ENCODE measurements at places on chromosomes 16 and 17.

GRCh38 chr17:72970246-72970645 is 122.2 kb downstream of the SLC39A11 start:
- no peak for DNase-seq

DNA sequence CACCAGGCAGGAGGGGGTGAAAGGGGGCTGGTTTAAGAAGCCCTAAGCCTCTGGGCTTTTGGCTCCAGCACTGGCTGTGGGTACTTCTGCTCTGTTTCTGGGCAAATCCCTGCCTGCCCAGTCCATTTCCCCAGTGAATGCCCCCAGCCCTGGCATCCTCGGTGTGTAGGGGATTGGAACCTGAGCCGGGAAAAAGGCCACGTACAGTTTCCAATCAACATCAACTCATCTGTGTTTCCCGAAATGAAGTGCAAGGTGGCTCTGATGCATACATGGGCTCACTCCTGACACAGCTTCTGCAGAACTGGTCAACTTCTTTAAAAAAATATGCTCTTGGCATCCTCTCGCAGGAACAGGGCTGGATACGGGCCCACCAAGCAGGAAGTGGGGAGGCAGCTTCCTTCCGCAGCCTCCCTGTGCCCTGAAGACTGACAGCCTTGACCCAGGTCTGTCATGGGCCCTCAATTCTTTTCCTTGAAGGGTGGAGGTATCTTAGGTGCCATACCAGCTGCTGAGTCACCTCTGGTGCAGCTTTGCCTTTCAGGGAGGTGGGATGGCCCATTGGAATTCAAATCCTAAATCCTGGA is 73.3 kb downstream of the N4BP1 start:
- no peak for DNase-seq

DNA sequence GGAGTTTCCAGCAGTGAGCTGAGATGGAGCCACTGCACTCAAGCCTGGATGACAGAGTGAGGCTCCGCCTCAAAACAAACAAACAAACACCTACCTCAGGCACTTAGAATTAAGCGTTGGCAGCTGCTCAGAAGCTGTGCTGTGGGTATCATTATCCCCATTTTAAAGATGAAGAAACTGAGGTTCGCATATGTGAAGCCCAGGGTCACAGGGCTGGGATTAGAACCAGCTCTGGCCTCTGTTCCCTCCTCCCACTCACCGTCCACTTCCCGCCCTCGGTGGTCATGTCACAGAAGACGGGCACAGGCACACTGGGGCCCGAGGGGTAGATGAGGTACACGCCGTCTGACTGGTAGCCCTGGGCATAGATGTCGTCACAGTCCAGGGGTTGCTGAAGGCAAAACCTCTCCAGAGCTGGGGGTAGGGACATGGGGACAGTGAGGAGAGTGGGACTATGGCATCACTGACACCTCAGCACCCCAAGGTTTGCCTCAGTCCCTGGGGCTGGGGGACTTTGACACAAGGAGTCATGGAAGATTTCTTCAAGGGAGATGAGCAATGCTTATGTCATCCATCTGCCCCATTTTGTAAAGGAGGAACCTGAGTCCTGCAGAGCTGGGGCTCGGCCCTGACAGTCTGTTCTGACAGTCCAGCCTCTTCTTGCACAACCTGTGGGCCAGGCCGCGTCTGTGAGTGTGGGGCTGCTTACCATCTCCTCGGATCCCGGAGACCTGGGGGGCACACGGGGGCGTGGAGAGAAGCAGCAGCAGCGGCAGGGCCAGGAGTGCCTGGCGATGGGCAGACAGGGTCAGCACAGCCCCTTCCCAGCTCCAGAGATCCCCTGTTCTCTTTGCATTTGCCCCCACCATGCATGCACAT is 700 bp downstream of the MFAP4 start:
- DNase-seq: no peak

DNA sequence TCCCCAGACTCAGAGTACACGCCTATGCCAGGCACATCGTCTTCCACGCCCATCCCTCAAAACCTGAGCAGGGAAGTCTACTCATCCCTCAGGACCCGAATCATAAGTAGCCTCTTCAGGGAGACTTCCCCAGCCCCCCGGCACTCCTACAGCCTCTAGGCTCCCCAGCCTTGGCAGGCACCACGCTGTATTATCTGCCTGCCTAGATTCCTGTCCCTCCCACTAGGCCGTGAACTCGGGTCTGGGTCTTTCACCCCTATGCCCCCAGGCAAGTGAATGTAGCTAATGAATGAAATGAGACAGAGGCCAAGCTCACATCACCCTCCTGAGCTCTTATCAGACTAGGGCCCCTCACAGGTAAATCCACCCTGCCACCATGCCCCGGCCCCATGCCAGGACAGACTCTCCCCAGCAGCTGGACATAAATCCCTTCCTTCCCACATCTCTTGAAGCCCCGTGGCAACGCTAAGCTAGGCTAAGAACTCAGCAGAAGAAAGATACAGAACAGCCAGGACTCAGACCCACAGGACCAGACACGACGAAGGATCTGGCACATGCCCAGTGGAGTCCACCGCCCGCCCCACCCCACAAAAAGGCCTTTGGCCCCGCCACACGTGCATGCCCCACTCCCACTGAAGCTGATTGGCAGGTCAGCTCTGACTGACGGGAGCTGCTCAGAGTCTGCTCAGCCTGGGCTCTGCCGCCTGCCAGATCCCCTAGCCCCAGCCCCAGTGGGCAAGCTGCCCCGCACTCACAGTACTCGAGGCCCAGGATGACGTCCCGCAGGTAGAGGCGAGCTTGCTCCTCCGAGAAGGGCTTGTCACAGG is 13.0 kb downstream of the CAMKK1 start:
- no peak for DNase-seq

DNA sequence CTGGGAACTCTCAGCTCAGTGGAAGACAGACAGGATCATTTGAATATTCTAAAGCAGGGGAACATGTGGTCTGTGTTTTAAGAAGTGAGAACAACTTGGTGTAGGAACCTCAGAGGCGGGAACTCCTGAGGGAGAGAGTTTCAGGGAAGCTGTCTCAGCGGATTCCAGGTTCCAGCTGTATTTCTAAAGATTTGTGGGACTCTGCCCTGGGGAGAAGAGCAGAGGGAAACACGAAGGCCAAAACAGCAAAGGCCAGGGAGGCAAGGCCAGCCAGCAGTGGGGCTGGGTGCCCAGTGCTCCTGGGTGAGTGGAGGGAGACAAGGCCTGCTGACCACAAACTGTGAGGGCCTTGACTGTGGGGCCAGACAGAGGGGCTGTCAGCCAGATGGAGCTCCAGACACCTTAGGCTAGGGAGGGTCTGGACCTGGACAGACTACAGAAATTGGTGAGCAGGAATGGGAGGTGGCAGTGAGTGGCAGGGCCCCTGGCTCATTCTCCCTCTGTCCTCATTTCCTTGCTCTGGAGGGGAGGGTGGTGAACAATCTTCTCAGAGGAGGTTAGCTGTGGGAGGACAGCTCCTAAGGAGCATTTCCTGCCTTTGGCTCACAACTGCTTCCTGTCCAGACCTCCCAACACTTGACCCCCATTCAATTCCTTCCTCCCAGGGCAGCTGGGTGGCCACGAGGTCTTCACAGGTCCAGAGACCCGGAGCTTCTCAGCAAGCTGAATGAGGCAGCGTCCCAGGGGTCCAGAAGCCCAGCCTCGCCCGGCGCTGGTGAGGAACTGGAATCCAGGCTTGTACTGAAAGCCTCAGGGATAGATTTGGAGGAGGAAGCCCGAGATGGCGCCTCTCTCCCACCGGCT is 21.0 kb upstream of the FZD2 start:
- DNase-seq: no peak

GRCh38 chr16:84600343-84601229 is 17.3 kb downstream of the COTL1 start:
- no peak for DNase-seq

GRCh38 chr16:50621452-50621792 is 59.7 kb downstream of the SNX20 start:
- no peak for DNase-seq

GRCh38 chr17:76384987-76385891 is 830 bp downstream of the SPHK1 start:
- DNase-seq: no peak

DNA sequence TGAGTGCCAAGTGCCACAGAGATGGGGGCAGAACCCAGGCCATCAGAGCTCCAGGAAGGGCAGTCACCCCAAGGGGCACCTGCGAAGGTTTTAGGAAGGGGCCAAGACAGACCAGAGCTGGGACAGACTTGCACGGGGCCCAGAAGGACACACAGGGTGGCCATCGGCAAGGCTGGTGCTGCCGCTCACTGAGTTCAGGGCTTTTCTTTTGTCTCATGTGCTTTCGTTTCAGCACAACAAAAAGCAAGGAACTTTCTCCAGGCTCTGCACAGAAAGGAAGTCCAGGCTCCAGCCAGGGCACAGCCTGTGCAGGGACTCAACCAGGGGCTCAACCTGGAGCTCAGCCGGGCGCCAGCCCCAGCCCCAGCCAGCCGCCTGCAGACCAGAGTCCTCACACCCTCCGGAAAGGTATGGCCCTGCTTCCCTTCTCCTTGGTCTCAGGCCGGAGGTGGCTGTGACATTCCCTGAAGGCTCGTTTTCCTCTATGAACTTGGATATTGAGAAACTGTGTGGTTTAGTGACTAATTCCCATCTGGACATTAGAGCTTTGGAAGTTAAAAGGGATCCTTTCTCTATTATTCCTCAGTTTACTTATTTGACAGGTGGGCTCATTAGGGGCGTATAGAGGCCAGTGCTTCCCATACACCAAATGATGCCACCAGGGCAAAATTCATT is 37.9 kb downstream of the ELAC2 start:
- no peak for DNase-seq

DNA sequence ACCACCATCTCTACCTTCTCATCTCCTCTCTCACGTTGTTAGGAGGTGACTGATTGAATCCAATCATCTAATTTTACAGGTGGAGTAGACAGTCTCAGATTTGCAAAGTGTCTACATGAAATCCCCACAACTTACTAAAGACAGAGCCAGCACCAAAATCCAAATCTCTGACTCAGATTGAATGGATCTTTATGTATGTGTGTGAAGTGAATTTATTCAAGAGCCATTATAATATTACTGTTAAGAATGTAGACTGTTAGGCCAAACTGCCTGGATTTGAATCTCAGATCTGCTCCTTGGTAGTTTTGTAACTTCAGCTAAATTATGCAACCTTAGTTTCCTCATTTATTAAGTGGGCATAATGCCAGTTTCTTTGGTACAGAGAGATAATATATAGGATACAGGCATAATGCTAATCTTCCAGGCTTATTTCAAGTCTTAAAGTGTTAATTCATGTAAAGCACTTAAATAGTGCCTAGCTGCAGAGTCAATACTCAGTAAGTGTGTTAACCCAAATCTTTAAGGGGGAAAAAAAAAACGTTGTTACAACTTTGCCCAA is 12.7 kb downstream of the CNEP1R1 start:
- DNase-seq: no peak
